ENCODE measurements at places on chromosomes 4 and X.

- DNase-seq = no peak
Observed at GRCh38 chr4:64682481-64682880, 273.2 kb upstream of the TECRL start.

- DNase-seq = no peak
Observed at GRCh38 chr4:153191795-153192363, 12.4 kb upstream of the TRIM2 start.

GRCh38 chr4:145496292-145496691, 14.6 kb downstream of the SMAD1 start:
- no peak for DNase-seq

GRCh38 chr4:42627885-42628646, 28.8 kb downstream of the ATP8A1 start:
- no peak for DNase-seq

GRCh38 chr4:78409612-78410202, 141.9 kb upstream of the ANXA3 start:
- no peak for DNase-seq
